ENCODE measurements at places on chromosomes 4 and X.

GRCh38 chr4:52358366-52358765 is 300.7 kb downstream of the USP46 start:
- DNase-seq, result no peak

GRCh38 chr4:41058426-41058825 is 155.9 kb downstream of the APBB2 start:
- DNase-seq, result no peak

DNA sequence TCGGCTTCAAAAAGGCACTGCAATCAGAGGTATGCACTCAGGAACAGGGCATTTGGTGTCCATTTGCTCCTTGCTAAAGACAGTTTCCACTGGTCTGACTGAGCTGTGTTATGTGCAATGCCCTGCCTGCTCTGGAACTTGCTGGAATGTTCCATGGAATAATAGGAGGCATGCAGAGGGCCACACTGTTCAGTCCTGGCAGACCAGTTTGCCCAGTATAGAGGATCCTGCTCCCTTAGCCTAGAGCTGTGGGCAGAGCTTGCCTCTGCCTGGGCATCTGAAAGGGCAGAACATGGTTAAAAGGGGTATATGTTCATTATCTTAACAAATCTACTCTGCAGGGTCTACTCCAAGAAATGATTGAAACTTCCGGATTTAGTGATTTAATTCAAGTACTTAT is 27.8 kb upstream of the CD99L2 start:
- no peak for DNase-seq

GRCh38 chr4:83250687-83251446 is 33.7 kb downstream of the COQ2 start:
- DNase-seq, result no peak

GRCh38 chrX:152136312-152136711 is 2.1 kb downstream of the MAGEA10 start:
- no peak for DNase-seq

GRCh38 chrX:19798423-19798822 is 89.0 kb downstream of the SH3KBP1 start:
- DNase-seq, result no peak

DNA sequence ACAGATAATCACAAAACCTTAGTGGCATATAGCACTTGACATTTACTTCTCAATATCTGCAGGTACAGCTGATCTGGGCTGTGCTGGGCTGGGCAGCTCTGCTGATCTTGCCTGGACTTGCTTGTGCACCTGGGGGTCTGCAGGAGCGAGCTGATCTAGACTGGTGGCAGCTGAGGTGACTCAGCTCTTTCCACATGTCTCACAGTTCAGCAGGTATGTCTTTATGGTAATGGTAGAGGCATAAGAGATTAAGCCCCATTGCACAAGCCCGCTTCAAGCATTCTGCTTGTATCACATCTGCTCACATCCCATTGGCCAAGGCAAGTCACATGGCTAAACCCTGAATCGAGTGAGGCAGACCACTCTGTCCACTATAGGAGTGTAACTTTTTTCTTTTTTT is 506.7 kb downstream of the BCOR start:
- no peak for DNase-seq

DNA sequence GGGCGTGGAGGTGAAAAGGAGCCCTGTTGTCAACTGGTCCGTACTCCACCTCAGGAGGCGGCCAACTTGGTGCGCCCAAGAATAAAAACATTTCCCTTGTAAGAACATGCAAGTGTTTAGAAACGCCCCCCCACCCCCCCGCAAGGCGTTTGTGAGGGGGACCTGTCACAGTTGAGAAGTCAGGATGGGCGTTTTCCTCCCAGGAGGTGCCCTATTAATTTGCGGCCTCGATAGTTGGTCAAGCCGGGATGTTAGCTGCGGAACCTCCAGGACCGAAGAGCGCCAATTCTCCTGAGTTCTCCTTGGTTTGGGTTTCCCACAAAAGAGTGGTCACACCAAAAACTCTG is 651 bp upstream of the SAP30 start:
- DNase-seq, result peak; percentile 40

GRCh38 chrX:129782706-129783105 is 3.0 kb downstream of the SASH3 start:
- no peak for DNase-seq

- DNase-seq, result no peak
These were observed 60.9 kb downstream of the CLOCK start for GRCh38 chr4:55485821-55486220.

- DNase-seq, result no peak
These were observed 264.2 kb downstream of the PPP3CA start for GRCh38 chr4:101083131-101083530.

GRCh38 chr4:38889143-38889542 is 21.5 kb downstream of the FAM114A1 start:
- no peak for DNase-seq

DNA sequence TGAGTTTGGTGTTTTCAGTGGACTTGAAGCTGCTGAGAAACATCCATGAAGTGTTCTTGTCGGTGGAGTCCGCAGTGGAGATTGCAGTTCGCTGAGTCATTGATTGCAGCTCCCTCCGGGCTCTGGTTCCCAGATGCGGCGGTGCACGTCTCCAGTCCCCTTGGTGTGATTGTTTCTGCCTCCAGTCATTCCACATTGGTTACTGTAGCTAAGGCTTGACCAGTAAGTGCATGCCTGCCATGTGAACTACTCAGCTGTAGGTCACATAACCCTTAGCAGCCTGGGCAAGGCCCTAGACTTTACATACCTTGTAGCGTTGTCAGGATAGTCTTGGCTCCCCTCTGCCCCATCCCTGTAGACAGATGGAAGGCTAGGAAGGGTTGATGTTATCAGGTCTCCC is 53.8 kb upstream of the CLCN4 start:
- DNase-seq, result no peak

GRCh38 chrX:15158736-15159406 is 111.0 kb downstream of the ASB9 start:
- no peak for DNase-seq

- DNase-seq, result no peak
These were observed 460.3 kb downstream of the GPAT3 start for GRCh38 chr4:83996254-83996653.

DNA sequence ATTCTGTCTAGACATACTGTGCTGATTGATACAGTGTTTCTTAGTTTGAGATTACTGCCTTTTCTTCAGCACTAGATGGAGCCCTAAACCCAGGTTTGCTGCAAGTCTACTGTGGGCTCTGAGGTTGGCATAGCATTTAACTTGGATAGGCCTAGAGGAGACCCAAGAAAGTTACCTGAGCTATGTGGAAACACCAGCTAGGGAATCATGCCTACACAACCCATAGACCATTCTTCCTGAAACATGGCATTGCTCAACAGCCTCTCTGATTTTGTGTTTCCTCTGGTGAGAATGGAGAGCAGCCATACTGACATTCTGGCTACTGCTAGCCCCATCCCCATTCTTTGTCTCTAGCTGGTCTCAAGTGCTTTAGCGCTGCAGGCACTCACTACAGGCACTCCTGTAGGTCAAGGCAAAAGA is 287.7 kb upstream of the PCDH18 start:
- no peak for DNase-seq

GRCh38 chrX:1581132-1581531 is 10.3 kb upstream of the AKAP17A start:
- peak; percentile 63 for DNase-seq

DNA sequence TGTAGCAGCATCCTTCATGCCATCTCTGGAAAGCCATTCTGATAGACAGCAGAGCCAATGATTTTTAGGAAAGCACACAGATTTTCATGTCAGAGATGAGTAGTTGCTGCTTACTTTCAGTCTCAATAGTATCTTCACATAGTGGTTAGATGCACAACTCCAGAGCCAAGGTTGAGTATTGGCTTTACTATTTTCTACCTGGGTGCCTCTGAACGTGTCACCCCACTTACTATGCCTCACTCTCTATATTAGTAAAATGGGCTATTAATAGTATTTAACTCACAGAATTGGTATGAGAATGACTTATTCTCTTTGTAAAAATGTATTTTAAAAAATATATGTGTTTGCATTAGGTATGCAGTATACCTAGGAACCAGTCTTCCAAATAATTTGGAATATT is 108.8 kb upstream of the STIM2 start:
- DNase-seq, result no peak

DNA sequence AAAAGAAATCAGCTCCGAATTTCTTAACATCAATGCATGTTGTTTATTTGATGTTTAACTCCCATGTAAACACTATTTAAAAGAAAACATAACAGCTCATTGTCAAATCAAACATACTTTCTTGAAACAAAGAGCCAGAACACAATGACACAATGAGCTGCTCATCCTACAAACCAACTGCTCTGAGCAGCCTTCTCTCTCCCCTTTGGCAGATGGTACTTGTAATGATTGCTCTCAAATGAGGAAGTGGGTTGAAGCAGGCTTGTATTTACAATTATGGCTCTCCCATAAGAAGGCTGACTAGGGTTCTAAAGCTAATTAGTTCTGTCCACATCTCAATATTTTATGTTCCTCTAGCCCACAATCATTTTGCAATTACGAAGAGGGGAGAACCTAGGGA is 637.8 kb upstream of the ADGRL3 start:
- no peak for DNase-seq

DNA sequence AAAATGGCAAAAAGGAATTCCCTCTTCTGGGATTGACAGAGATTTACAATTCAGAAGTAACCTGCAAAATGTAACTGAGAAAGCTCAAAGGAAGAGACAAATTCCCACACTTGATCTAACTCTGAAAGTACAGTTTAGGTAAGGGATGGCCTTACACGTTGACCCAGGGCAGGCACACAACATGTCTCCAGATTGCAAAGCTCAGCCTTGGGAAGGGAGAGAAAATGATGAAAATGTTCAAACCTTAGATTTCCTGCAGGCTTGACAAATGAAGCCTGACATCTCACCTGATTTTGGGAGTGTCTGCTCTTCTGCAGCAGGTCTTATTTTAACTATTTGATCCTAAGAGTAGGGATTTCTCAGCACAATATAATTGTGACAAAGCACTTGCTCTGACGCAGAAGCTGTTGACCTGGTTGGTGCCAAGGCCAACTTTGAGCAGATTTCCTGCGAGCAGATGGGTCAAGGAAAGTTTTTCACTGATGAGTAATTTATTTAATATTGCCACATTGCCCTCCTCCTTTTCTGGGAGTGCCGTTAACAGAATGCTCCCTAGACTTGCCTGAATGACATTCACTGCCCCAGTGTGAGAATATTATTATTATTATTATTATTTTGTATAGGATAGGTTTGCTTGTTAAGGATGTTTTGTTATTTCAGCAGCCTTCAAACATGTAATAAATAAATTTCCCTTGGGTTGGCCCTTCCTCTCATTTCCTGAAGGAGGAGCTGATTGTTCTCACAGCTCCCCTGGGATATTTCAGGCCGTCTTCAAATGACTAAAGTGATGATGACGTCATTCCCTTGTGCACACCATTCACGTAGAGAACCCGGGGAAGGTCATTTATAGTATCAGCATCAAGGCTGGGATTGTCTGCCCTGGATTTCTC is 157.1 kb downstream of the VEGFC start:
- DNase-seq, result no peak

DNA sequence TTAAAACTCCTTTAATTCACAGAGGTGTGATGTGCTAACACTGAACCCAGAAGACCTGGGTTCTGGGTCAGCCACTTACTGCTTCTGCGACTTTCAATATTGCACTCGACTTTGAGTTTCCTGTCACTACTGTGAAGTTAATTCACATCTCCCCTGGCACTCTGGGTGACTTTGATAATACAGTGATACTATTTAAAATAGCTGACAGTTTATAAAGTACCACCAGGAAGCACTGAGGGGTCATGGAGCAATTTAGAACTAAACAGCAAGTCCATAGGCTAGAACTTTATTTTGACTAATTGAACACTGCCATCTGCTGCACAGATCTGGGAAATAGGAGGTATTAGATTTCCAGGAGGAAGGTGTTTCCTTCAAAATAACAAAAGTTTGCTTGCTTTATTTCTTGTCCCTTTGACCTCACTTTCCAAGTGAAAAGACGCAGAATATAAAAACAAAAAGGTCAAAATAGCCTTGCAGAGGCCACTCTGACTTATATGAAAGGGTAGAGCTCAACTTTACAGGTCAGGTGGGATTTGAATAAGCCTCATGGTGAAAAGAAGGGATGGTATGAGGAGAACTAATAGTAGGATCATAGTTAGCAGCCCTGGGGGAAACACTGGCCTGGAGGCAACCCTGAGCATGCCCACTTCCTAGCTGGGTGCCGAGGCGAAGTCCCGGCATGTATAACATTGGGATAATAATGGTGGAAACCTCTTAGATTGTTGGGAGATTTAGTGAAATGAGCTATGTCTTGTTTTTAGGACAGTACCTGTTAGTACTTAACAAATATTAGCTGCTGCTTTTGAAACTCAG is 53.4 kb downstream of the ZNF518B start:
- DNase-seq, result no peak

DNA sequence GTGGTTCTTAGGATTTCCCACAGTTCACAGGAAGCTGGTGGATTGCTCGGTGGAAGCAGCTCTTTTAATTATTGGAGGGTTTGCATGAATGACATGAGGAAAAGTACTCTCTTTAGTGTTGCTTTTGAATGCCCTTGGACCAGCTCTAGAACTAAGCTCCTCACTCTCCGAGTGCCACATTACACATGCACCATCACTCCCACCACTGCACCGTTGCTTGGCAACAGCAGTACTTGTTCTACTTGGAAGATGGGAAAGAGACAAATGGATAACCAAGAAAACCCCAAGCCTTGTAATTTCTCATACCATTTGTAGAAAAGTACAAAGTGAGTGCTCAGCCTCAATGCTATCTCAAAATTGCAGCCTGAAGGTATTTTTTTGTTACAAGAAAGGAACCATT is 620.2 kb upstream of the BOD1L1 start:
- DNase-seq, result no peak

DNA sequence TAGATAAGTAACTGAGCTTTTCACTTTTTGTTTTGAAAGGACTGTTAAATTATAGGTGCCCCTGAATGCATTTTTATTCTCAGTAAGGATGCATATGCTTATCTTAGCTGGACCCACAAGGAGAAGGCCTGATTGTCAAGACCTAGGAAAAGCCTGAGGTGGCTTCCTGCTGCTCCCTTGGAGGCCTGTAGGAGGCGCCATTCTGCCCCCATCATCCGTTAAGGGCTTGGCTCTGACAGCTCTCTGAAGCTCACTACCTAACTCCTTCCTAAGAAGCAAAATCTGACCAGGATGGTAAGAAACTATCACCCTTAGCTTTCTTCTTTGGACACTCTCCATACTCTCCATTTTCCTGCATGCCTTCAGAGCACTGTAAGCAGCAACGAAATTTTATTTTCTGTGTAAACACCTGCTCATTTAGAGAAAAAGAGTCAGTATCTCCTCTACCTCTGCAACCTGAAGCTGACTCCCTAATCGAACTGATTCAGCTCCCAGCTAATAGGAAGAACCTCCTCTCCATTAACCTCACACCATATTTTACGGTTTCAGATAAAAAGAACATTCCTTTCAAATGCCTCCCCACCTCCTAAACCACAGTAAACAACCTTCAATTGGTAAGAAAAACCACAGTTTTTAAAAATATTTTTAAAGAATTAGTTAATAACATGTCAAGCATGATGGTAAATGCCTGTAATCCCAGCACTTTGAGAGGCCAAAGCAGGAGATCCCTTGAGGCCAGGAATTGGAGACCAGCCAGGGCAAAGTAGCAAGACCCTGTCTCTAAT is 73.4 kb upstream of the EDNRA start:
- DNase-seq, result no peak

All from stimulated activated CD8-positive, alpha-beta memory T cell treated with anti-CD3 and anti-CD28 coated beads, Interleukin-4, amount 100 ng/mL, for 4 hours (primary cell).